Neural crest cell (in vitro differentiated cells): ENCODE measurements at places on chromosomes 6 and 20.

- DNase-seq = no peak
These were observed 71.2 kb upstream of the NAA20 start for GRCh38 chr20:19945732-19946670.

DNA sequence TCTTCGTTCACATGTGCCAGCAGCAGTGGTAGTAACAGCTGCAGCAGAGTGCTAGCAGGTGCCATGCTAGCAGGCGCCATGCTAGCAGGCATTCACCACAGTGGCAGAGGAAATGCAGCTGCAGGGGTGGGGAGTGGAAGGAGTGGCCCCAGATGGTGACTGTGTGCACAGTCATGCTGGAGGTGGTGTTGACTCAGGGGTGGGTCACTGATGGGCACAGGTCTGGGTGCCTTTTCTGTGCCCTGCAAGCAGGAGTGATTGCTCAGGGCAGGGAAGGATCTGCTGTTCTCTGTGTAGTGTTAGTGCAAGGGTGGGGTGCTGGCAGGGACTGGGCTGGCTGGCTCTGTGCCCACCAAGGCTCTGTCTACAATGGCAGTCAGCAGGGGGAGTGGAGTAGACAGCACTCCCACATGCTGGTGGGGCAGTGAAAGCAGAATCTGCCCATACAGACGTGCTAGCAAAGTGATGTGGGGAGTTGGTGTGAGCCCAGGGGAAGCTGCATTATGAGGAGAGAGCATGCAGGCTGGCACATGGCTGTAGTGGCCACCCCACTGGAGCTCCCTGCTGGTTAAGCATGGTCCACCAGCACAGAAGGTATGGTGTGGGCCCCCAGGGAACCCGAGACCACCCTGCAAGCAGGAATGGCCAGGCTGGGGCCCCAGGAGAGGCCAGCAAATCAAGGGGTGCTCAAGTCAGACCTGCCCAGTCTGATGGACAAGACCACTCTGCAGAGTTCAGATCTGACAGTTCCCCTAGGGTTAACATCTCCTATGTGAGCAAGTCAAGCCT, 11.4 kb upstream of the TSPYL4 start:
- no peak for DNase-seq

GRCh38 chr6:36241728-36242127, 28.1 kb upstream of the PNPLA1 start:
- no peak for DNase-seq

GRCh38 chr20:62536871-62537401, 61.1 kb upstream of the GATA5 start:
- no peak for DNase-seq

DNA sequence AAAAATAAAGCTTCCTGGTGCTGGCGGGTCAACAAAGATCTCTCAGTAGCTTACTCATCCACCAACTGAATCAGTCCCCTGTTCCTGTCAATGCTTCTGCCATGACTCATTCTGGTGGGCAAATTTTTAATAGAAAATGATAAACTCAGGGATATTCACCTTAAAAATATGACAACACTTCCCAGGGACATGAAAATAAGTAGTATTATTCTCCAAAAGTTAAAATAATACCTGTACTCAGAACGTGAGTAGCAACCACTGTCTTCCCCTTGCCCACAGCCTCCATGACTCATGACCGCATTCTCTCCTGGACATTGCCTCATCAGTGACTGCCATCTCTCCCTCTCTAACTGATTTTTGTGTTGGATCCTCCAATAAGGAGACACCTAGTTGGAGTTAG, 552.3 kb downstream of the KIF16B start:
- no peak for DNase-seq
